ENCODE measurements at places on chromosomes 12 and 14. TPM values are rescaled to one million over a fixed set of nuclear protein-coding genes. Genes with fewer than 3 reads are reported as not detected.
A peak's percentile ranks its signal among the peaks of the same experiment; 100 is the strongest.

The AQP2 gene
- total RNA-seq, result not detected

The RBP5 gene
- total RNA-seq, result 0.44 TPM

The DEPDC4 gene
- total RNA-seq, result 0.81 TPM

The ACVRL1 gene
- total RNA-seq, result not detected

DNA sequence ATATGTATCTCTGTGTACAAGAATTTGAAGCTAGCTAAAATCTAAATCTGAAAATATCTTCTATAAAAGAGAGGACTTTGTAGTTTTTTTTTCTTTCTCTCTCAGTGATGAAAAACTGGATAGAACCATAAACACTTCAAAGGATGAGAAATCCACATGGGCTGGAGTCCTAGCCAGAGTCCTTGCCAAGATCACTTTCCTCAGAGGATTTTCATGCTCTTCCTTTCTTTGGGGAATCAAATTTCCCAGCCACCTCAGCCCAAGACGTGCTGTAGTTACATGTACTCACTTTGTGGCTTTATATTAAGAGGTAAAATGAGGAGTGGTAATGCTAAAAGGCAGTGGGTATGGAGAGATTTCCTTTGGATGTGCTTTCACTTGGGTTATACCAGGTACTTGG is 110.3 kb downstream of the SLC38A1 start:
- no peak overlapping the region for H3K4me3 ChIP-seq
- H3K27me3 ChIP-seq, result no peaks in the 10 kb centered on the region
- H3K27ac ChIP-seq, result no peak overlapping the region
- H3K36me3 ChIP-seq, result peaks cover 4% of the 10 kb centered on the region
- peaks cover 34% of the 10 kb centered on the region for H3K4me1 ChIP-seq

DNA sequence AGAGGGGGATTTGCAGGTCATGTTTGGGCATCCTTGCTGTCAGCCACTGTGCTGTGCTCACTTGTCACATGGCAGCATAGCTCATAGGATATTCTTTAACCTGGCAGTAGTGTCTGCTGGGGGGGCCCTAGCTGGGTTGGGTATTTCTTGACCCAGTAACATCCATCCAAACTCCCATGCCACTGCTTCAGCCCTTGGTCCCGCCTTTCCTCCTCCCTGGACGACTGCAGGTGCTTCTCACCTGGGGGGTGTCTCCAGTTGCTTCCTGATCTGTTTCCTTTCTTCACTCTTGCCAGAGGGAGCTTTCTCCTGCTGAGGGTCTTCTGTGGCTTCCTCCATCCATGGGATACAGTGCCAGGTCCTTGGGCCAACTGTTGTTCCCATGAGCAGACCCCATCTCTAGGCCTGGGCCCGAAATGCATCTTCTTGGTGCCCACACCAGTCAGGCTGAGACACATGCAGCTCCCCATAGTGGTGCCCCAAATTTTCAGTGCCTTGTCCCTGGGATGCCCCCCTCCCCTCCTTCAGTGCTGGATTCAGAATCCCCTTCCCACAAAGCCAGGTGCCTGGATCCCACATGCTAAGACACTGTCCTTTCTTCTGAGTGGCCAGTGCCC is 20.5 kb downstream of the C14orf132 start:
- H3K4me1 ChIP-seq, result no peaks in the 10 kb centered on the region
- H3K27ac ChIP-seq, result no peak overlapping the region
- no peaks in the 10 kb centered on the region for H3K36me3 ChIP-seq
- H3K27me3 ChIP-seq, result peaks cover 44% of the 10 kb centered on the region

DNA sequence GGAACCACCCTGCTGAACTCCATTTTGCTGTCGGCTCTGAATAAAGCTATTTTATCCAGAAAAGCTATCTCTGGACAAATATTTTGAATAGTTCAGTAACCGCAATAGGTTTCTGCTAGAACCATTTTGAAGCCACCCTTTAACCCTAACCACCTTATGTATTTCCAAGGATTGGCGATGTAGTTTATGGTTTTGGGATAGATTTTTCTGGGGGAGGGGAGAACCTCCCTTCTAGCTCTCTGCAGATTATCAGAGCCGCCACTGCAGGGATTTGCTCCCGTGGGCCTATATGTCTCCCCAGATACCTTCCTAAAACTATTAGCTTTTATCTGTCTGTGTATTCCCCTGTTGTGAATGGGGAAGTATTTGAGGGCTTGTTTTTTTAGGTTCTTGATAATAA is 1.8 kb upstream of the TUBA1B start:
- DNase-seq, result no peak
- no peaks in the 10 kb centered on the region for H3K27me3 ChIP-seq
- H3K4me1 ChIP-seq, result peaks cover 46% of the 10 kb centered on the region
- H3K27ac ChIP-seq, result peak overlapping the region; percentile 97

DNA sequence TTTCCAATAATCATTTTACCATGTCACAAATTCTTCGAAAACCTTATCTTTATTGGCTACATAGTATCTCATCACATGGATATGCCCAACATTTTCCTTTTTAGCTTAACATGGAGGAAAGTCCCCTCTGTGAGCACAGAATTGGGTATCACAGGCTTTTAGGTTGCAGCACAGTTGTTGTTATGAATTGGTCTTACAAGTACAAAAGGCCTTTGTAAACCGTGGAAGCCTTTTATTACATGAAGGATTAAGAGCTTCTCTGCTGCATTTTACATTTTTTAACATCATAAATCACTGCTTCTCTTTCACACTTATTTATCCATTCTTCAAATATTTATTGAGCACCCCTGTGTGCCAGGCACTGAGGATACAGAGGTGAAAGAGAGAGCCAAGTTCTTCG is 26.2 kb downstream of the UBE3B start:
- H3K4me1 ChIP-seq, result no peaks in the 10 kb centered on the region
- H3K27ac ChIP-seq, result no peak overlapping the region
- H3K4me3 ChIP-seq, result no peak overlapping the region
- H3K36me3 ChIP-seq, result peaks cover 92% of the 10 kb centered on the region

DNA sequence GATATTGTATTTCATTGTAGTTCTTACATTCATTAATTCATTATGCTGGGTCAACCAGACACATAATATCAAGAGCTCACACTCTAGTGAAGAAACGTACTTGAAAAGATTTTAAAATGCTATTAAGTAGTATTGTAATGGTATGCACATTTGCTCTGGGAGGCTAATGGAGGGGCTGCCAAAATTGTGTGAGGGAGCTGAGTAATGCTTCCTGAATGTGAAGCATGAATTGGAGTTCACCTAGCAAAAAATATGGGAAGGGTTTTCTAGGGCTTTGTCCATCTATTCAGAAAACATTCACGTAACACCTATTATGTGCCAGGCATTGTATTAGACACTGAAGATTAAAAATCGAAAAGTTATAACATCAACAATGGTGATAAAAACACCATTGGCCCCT is 403.8 kb upstream of the PDE3A start:
- no peaks in the 10 kb centered on the region for H3K4me1 ChIP-seq
- no peaks in the 10 kb centered on the region for H3K27me3 ChIP-seq
- no peaks in the 10 kb centered on the region for H3K36me3 ChIP-seq
- H3K27ac ChIP-seq, result no peak overlapping the region
- no peak overlapping the region for H3K4me3 ChIP-seq

GRCh38 chr12:87259391-87259790 is 769.8 kb downstream of the C12orf50 start:
- H3K27ac ChIP-seq, result no peak overlapping the region
- no peaks in the 10 kb centered on the region for H3K36me3 ChIP-seq
- H3K4me3 ChIP-seq, result no peak overlapping the region
- H3K27me3 ChIP-seq, result no peaks in the 10 kb centered on the region

- no peaks in the 10 kb centered on the region for H3K27me3 ChIP-seq
- H3K36me3 ChIP-seq, result no peaks in the 10 kb centered on the region
- H3K4me3 ChIP-seq, result no peak overlapping the region
- H3K4me1 ChIP-seq, result no peaks in the 10 kb centered on the region
- no peak overlapping the region for H3K27ac ChIP-seq
- no peak for DNase-seq
These were observed 221.7 kb downstream of the BCL11B start for GRCh38 chr14:99050309-99050708.

DNA sequence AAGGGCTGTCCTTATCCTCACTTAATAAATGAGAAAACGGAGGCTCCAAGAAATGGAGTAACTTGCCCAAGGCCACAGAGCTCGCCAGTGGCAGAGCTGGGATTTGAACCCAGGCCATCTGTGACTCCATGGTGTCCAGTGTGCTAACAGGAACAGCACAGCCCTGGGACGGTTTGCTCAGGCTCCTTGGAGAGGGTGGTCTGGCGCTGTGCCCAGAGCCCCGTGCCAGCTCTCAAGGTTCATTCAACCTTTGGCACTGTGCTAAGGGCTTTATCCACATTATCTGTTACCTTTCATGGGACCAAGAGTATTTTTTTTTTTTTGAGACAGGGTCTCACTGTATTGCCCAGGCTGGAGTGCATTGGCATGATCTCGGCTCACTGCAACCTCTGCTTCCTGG is 8.1 kb downstream of the DAO start:
- DNase-seq, result no peak
- no peak overlapping the region for H3K27ac ChIP-seq

DNA sequence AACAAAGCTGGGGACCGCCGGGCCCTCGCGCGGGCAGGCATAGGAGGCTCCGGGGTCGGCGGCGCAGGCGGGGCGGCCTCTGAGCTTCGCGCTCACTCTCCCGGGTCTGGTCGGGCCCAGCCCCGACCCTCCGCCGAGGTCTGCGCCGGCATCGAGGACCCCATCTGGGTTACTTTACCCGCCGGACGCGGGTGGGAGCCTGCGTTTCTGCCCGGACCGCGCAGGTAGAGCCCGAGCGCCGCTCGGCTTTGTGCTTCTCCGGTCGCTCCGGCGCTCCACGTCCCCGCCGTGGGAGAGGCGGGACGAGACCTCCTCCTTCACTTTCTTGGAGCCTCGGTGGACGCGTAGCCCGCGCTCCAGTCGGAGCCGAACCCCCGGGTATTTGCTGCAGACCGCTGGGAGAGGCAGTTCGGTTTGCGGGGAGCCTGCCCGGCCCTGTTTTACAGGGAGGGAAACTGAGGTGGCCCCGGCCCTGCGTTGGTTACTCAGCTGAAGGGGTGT is 63.2 kb downstream of the FBXL14 start:
- no peak overlapping the region for H3K27ac ChIP-seq
- H3K4me3 ChIP-seq, result peak overlapping the region; percentile 67
- no peaks in the 10 kb centered on the region for H3K36me3 ChIP-seq
- H3K4me1 ChIP-seq, result peaks cover 30% of the 10 kb centered on the region

GRCh38 chr14:74302152-74302628 is 544 bp downstream of the ABCD4 start:
- no peak for DNase-seq
- H3K36me3 ChIP-seq, result peaks cover 30% of the 10 kb centered on the region
- peak overlapping the region; percentile 96 for H3K4me3 ChIP-seq

GRCh38 chr12:125683748-125684381 is 618.6 kb downstream of the AACS start:
- no peaks in the 10 kb centered on the region for H3K4me1 ChIP-seq
- H3K4me3 ChIP-seq, result no peak overlapping the region
- no peak overlapping the region for H3K27ac ChIP-seq
- no peaks in the 10 kb centered on the region for H3K27me3 ChIP-seq

- H3K36me3 ChIP-seq, result no peaks in the 10 kb centered on the region
- H3K4me3 ChIP-seq, result no peak overlapping the region
- H3K4me1 ChIP-seq, result peaks cover 10% of the 10 kb centered on the region
- H3K27me3 ChIP-seq, result no peaks in the 10 kb centered on the region
- DNase-seq, result no peak
These were observed 131.9 kb downstream of the DAD1 start for GRCh38 chr14:22456998-22457594.

DNA sequence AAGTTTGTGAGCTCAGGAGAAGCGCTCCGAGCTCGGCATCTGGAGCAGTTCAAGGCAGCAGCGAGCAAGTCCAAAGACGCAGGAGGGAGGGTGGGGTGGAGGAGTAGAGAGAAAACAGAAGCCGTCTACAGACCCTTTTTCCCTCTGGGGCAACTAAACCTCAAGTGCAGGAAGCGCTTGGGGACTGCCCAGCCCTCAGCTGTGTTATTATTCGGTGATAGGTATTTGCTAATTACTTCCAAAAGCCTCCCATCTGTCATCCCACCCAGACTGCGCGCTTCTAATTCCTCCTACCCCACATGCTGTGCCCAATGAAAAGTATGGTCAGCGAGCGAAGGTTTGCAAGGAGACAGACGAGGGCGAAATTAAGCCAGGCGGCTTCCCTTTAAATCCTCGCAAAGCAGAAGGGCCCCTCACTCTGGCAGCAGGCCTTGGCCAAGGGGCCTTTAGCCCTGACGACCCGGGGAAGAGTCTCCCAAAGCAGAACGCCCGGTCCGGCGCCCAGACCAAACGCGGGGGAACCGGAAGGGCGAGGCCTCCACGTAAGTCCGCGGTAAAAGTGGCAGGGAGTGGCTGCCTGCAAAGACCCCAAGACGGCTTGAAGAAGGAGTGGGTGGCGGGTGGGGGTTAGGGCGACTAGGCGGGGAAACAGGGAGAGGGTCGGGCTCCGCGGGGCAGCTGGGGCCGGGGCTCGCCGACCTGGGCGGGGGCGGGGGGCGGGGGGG is 507 bp upstream of the CD9 start:
- H3K4me3 ChIP-seq, result peak overlapping the region; percentile 72
- peaks cover 36% of the 10 kb centered on the region for H3K27me3 ChIP-seq
- H3K36me3 ChIP-seq, result no peaks in the 10 kb centered on the region
- peak; percentile 24 for DNase-seq
- H3K27ac ChIP-seq, result no peak overlapping the region

DNA sequence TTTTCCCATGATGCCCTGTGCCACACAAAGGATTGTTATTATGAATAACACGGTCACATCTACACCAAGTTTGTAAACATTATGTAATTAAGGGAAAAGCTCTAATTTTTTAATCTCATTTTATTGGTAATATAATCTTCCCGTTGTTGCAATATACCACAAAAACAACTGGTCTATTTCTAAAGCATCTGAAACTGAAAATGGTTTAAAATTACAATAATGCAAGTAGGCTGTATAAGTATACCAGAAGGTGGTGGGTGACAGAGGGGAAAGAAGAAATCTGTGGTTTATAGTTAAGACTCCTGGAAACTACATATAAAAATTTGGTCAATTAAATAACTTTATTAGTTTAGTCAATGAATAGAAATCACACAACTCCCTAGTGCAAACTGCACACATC is 5.2 kb downstream of the DDHD1 start:
- H3K36me3 ChIP-seq, result peaks cover 14% of the 10 kb centered on the region
- no peaks in the 10 kb centered on the region for H3K27me3 ChIP-seq
- H3K4me1 ChIP-seq, result peaks cover 76% of the 10 kb centered on the region
- no peak overlapping the region for H3K27ac ChIP-seq

- H3K4me1 ChIP-seq, result no peaks in the 10 kb centered on the region
- no peaks in the 10 kb centered on the region for H3K36me3 ChIP-seq
- DNase-seq, result no peak
- no peak overlapping the region for H3K27ac ChIP-seq
- no peak overlapping the region for H3K4me3 ChIP-seq
- H3K27me3 ChIP-seq, result peaks cover 2% of the 10 kb centered on the region
These were observed 73.6 kb upstream of the CNTN1 start for GRCh38 chr12:40618636-40619035.

Measured in activated B cell treated with CpG ODN at 0.5 μM for 24 hours (primary cell).